ENCODE measurements at places on chromosomes 4 and X.
A peak's percentile ranks its signal among the peaks of the same experiment; 100 is the strongest.

DNA sequence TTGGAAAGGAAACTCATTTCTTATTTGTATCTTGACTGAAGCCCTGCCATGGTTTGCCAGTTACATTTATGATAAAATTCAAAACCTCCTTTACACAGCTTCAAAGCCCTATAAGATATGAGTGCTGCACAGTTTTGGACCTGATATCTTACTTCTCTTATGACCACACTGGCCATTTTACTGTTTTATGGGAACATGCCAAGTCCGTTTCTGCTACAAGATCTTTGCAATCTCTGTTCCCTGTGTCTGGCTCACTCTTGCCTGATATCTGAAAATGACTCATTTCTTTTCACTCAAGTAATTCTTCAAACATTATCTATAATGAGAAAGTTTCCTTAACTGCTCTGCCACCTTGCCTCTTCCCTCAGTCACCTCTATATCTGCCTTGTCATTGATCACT, 247.3 kb downstream of the SPOCK3 start:
- DNase-seq: no peak

- peak; percentile 74 for DNase-seq
Observed at GRCh38 chrX:16666541-16666940, 16.6 kb downstream of the S100G start.

DNA sequence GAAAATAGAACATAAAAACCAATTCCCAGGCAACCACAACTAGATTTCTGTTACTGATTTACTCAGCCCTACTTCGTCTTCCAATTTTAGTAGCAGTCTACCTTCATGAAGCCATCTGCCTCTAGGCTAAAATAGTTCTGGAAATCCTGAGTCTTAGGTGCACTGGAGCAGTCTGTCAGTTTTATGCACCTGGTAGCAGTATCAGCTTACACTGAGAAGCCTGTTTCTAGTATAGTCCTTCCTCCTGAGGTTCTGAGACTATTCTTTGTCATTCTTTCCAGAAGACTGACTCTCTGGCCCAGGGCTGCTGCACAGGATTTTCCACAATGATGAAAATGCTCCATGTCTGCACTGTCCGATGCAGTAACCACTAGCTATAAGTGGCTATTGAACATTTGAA, 16.9 kb upstream of the HPRT1 start:
- DNase-seq: no peak

DNA sequence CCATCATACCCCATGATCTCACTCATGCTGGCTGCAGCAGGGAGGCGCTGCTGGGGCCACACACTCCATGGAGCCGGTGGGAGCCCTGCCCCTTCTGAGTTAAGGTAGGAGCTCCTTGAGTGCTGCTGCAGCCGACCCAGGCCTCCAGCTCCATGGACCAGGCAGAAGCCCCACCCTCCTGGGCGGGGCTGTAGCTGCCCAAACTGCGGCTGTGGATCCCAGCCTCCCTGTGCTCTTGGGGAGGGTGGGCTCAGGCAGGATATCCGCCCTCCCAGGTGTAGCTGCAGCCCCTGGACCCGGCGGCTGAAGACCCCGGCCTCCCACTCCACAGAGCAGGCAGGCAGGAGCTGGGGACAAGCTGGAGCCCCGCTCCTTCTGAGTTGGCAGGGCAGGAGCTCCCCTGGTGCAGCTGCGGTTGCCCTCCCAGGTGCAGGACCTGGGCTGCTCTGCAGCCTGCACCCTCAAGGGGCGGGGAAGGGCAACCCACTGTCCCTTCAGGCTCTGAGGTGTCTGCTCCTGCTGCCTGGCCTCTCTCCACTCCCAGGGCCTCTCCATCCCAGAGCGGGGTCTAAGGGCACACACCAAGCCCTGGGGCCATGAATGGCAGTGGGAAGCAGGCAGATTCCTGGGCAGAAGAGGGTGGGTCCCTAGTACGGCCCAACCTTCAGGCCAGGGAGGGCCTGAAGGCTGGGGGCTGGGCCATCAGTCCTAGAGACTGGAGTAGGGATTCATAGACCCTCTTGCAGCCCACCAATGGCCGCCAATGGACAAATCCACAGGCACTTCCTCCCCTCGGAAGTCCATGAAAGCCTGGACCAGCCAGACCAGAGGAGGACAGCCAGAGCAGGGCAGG, 466.1 kb downstream of the DTHD1 start:
- DNase-seq: no peak

DNA sequence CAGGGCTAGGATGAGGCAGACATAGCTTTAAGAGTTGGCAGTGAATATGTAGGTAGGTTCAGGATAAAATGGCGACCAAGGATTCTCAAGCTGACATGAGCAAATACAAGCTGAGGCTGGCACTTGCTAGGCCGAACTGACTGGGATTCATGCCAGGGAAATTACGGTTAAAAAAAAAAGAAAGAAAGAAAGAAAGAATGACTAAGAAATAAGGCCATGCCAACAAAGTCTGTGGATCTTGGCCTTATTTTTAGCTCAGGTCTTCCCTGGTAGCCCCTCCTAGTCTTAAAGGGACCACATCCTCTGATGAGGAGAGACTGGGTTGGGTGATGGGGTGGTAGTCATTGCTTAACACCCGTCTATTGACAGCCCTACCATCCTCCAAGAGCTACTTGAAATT, 64.4 kb upstream of the KLHL13 start:
- no peak for DNase-seq

- no peak for DNase-seq
Observed at GRCh38 chrX:17032351-17032750, 85.9 kb downstream of the REPS2 start.

DNA sequence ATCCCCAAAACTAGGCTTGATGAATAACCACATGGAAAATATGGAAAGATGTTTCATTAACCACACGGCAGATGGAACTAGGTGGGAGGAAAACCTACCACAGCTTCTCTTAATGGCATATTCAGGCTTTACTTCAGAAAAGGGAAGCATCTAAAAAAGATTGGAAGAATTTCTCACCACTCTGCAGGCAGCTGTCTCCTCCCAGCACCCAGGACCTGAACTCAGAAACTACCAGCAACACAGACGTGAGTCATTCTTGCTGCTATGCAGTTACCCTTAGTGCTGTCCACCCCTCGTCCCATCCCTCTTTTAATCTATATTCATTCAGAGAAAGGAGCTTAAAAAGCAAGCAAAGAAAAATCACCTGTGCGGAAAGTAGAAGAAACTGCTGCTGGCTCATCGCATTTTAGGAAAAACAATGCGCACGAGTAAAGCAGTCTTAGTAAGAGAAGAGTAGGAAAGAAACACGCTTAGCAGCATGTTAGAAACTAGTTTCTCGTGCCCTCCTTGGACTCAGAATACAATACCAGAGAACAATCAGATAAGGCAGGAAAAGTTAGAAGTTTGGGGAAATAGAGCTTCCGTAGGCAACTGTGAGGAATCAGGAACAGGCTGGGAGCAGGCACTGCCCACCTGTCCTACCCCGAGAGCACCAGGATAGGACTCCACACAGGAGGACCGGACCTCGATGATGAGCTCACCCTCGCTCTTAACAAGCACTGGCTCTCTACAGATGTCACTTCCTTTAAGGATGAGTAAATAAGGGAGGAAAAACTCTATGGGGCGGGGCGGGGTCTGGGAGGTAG, 48.1 kb upstream of the ENPP6 start:
- DNase-seq: no peak

DNA sequence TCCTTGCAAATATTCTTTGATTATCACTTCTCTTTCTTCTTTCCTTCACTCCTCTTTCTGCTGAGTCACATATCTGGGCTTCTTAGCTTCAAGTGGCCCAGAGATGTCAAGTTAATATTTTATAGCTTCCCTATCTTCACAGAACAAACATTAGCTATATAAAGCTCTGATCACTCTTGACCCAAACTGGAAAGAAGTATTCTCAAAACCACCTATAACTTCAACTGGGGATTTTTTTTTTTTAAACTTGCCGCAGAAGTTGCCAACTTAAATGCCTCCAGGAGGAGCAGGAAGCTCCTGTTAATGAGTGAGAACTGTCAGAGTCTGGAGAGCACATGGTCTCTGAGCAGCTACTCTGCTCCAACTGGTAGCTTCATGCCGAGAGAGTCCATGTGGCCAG, 233.3 kb upstream of the EDNRA start:
- DNase-seq: no peak

DNA sequence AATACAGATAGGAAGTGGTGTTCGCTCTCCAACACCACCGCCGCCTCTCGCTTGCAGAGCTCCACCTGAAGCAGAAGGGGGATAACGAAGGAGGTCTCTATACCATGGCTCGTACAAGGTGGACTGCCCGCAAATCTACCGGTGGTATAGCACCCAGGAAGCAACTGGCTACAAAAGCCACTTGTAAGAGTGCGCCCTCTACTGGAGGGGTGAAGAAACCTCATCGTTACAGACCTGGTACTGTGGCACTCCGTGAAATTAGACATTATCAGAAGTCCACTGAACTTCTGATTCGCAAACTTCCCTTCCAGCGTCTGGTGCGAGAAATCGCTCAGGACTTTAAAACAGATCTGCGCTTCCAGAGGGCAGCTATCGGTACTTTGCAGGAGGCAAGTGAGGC, 5.2 kb upstream of the BMP15 start:
- DNase-seq: no peak

- DNase-seq: no peak
Observed at GRCh38 chrX:129512409-129512808, 10.9 kb downstream of the SMARCA1 start.

- no peak for DNase-seq
Observed at GRCh38 chr4:107098401-107098800, 62.3 kb upstream of the DKK2 start.

GRCh38 chr4:145644699-145645098, 25.5 kb downstream of the MMAA start:
- DNase-seq: peak; percentile 18

- DNase-seq: peak; percentile 1
Observed at GRCh38 chrX:108020631-108021030, 24.2 kb upstream of the VSIG1 start.

GRCh38 chrX:16882702-16883486, 12.7 kb upstream of the RBBP7 start:
- peak; percentile 64 for DNase-seq

- DNase-seq: no peak
Observed at GRCh38 chr4:182776376-182777105, 140.6 kb downstream of the DCTD start.

DNA sequence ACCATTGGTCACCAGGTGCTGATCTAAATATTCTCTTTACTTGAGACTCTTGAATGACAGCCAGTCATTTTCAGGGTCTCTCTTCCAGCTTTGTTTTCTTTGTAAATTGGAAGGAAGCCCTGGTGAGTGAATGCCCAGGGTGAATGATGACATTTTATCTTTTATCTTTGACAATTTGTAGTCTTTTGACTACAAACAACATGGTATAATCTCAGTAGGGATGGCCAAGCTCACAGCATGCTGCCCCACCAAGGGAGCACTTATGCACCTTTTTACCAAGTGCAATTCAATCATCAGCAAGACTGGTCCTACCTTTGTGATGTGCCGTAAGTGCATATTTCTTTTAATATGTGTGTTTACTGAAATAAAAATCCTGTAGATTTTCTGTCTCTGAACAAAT, 5.7 kb downstream of the AFM start:
- no peak for DNase-seq

DNA sequence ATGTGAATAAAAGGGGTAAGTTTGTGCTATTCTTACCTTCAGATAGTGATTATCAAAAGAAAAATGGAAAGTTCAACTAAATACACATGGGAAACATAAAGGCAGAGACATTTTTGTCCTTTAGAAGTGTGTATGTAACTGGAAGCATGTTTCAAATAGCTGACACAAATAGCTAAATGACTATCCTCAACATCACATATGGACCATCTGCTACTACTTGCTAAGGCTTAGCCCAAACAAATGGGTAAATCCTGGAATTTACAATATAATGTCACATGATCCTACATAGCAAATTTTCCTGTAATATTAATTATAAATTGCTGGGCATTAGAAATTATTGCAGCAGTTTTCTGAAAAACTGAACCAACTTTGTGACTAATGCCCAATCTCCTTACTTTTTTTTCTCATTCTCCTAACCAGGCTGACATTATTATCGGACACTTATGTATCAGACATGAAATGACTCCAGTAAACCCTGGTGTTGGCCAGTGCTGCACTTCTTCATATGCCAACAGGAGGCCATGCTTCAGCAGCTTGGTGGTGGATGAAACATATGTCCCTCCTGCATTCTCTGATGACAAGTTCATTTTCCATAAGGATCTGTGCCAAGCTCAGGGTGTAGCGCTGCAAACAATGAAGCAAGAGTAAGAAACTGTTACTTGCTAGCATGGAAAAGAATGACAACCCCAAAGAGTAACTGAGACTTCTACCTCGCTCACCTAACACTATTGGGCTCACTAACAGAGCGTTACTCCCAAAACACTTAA, 16.1 kb downstream of the AFP start:
- peak; percentile 80 for DNase-seq

GRCh38 chr4:138262469-138262868, 20.3 kb upstream of the SLC7A11 start:
- no peak for DNase-seq

GRCh38 chr4:120964596-120964995, 42.1 kb upstream of the PRDM5 start:
- no peak for DNase-seq

GRCh38 chrX:103688946-103689345, 2.4 kb upstream of the MORF4L2 start:
- DNase-seq: peak; percentile 69

GRCh38 chrX:50115973-50116372, 84.8 kb downstream of the AKAP4 start:
- no peak for DNase-seq

DNA sequence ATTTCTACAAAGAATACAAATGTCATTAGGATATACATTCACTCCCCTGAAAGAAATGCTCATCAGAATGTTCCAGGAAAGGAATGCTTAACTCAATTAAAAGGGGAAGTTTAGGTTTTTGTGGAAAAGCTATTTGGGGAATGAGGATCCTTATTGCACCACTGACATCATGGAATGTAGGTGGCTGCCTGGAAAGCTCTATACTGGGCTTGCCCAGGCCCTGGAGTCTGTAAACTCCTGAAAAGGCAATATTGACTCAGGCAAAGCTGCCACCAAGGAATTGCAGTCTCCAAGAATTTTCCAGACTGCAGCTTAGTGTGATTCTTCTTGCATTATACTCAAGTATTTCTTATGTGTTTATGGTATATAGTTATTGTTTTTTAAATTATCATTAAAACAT, 15.7 kb downstream of the DAPP1 start:
- DNase-seq: no peak

- no peak for DNase-seq
Observed at GRCh38 chr4:25069014-25069413, 38.3 kb upstream of the LGI2 start.

DNA sequence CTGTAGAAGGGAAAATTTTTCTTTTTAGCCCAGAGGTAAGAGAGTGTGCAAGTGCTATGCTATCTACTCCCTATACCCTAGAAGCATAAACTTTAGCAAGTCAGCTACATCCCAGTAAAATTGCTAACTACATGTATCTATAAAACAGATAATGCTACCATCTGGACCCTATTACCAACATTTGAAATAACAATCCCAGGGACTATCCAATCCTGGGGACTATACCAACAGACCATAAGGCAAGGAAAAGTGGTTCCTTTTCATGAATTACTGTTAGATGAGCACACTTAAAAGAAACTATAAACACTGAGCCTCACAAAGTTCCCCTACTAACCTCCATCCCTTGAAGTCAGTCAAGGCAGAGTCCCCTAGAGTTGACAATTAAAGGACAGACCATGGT, 213.6 kb upstream of the VEGFC start:
- DNase-seq: no peak

- DNase-seq: no peak
Observed at GRCh38 chr4:151439320-151439719, 30.3 kb downstream of the FHIP1A start.

- DNase-seq: peak; percentile 9
Observed at GRCh38 chr4:122930862-122931261, 8.5 kb upstream of the NUDT6 start.

Data from G401 (cell line).